Activated T-helper 1 cell treated with anti-CD3 and anti-CD28 coated beads, Interleukin-2, amount 50 U/mL, for 16 hours (primary cell): ENCODE measurements at places on chromosomes 13 and 19.
A peak's percentile ranks its signal among the peaks of the same experiment; 100 is the strongest.

GRCh38 chr13:60924856-60925255, 490.8 kb downstream of the PCDH20 start:
- no peak for DNase-seq

DNA sequence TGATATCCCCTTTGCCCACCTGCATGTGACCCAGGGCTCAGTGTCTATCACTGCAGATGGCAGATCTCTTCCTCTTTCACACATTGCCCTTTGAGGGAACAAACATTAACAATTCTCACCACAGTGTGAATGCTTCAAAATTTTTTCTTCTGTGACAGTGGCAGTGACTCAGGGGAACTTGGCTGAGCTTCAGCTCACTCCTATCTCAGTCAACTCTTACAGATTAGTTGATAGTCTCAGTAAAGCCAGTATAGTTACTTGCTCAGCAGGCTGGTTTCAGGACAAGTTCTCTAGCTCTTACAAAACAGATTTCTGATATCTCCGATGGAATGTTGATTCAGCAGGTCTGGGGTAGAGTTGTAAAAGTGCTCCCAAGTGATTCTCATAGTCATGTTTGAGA, 166.9 kb downstream of the DLEU7 start:
- no peak for DNase-seq

GRCh38 chr13:102773441-102774213, at the start of gene TEX30:
TSS of gene TEX30 (minus strand) at chr13:102773786. CDS start at chr13:102770026, 3,760 bp downstream.
- DNase-seq = peak; percentile 71

GRCh38 chr19:31354799-31355664, 5.8 kb upstream of the TSHZ3 start:
- DNase-seq = no peak

DNA sequence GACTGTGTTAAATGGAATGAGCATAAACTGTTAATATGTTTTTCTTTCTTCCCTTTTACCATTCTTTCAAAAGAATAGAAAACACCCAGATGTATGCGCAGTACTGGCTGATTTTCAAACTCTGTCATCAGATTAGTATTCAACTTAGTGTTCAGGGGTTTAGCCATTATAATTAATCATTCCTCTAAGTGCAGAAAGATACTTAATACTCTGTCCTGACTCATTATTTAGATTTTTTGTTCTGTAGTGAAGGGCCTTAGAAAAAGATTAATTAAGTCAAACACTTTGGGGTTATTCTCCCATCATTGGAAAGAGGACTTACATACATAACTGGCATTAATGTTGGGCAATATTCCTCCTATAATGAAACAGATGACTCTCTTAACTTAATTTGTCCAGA, 1316.7 kb upstream of the SLC10A2 start:
- no peak for DNase-seq

DNA sequence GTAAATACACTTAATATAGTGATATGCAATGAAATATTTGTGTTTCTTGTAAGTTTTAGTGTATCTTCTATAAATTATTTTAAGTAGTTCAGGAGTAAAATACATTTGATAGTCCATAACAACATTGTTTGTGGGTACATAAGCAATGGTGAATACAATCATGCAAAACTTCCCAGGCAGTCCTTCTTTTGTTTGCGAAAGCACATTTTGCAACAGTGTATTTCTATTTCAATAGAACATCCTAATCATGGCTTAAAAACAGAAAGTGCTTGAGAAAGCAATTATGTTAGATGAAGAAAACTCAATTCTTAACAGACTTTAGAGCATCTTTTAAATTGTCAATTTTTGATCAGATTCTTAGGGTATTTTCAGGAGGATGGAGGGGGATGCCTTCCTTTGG, 155.6 kb downstream of the POSTN start:
- no peak for DNase-seq

- no peak for DNase-seq
Observed at GRCh38 chr13:92255526-92255925, 857.1 kb downstream of the GPC5 start.

- no peak for DNase-seq
Observed at GRCh38 chr19:19482809-19483596, 32.3 kb downstream of the TSSK6 start.
